Left colon (tissue), 2 donors: ENCODE measurements at places on chromosomes 12 and 14. TPM values are rescaled to one million over a fixed set of nuclear protein-coding genes. Genes with fewer than 3 reads are reported as not detected.

Gene ANKRD33
- total RNA-seq, result not detected

Gene VRTN
- not detected for total RNA-seq

Gene ENDOU
- total RNA-seq, result not detected

Gene PRR4
- total RNA-seq, result 2.3 TPM

Gene CELA1
- not detected for total RNA-seq

Gene C12orf54
- not detected for total RNA-seq

Gene KCNJ8
- total RNA-seq, result 2.4 TPM

Gene P3H3
- total RNA-seq, result 4.3 TPM

Gene NINJ2
- total RNA-seq, result 5.5 TPM

Gene OTX2
- not detected for total RNA-seq

Gene ASCL1
- 0.47 TPM for total RNA-seq

Gene BATF
- total RNA-seq, result 1.3 TPM

Gene POTEG
- total RNA-seq, result not detected

Gene SERPINA12
- not detected for total RNA-seq

Gene ACVRL1
- total RNA-seq, result 188 TPM

Gene KLRC3
- total RNA-seq, result not detected

Gene HDAC7
- 21.6 TPM for total RNA-seq

Gene TFCP2
- total RNA-seq, result 26.0 TPM

Gene PXMP2
- total RNA-seq, result 112 TPM

Gene HCAR2
- not detected for total RNA-seq

Gene SERPINA9
- not detected for total RNA-seq

Gene AGAP2
- 0.92 TPM for total RNA-seq

Gene EID3
- total RNA-seq, result 2.5 TPM

Gene SYCP3
- 0.20 TPM for total RNA-seq

Gene KRT74
- not detected for total RNA-seq

Gene CD163
- 45.2 TPM for total RNA-seq

Gene AJUBA
- 1.4 TPM for total RNA-seq

Gene SYNE3
- 12.1 TPM for total RNA-seq

Gene LRP1-AS
- not detected for total RNA-seq

Gene NANOG
- 0.09 TPM for total RNA-seq

Gene PLXNC1
- total RNA-seq, result 7.4 TPM

Gene NR1H4
- 30.5 TPM for total RNA-seq

Gene SLC25A47
- not detected for total RNA-seq

Gene KCNC2
- not detected for total RNA-seq

Gene CFAP54
- total RNA-seq, result 0.64 TPM

Gene NFE2
- total RNA-seq, result 0.14 TPM

Gene SERPINA1
- total RNA-seq, result 197 TPM

Gene BRI3BP
- 42.1 TPM for total RNA-seq
